ENCODE measurements at places on chromosomes 12 and 14. TPM values are rescaled to one million over a fixed set of nuclear protein-coding genes. Genes with fewer than 3 reads are reported as not detected.
A peak's percentile ranks its signal among the peaks of the same experiment; 100 is the strongest.

- peaks cover 6% of the 10 kb centered on the region for H3K36me3 ChIP-seq
- H3K27me3 ChIP-seq, result no peaks in the 10 kb centered on the region
- no peak overlapping the region for H3K4me3 ChIP-seq
- no peak overlapping the region for H3K27ac ChIP-seq
Observed at GRCh38 chr12:15988983-15989755, 78.0 kb downstream of the DERA start.

DNA sequence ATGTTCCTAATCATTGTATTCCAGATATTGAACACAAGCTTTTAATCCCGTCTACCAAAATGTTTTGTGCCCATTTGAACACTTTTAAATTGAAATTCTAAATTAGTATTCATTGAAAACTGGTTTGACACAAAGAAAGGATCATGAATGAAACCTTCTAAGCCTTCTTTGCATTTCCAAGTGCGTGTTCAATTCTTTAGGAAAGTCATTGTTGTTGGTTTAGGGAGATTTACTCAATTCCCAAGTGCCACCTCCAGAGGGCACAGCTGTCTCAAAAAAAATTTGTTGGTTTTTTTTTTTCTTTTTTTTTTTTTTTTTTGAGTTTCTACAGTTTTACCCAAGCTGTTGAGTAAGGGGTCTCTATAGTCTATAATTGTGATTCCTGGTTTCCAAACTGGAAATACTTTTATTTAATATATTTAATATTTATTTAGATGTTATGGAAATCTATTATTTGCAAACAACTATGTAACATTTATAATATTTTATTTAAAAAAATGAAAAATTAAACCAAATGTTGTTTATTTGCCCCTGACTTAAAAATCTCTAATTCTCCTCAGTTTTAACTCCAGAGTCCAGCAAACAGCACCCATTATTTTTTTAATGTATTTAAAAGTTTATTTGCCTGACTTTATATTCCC, 79.9 kb downstream of the NEDD1 start:
- H3K4me3 ChIP-seq, result no peak overlapping the region
- no peaks in the 10 kb centered on the region for H3K36me3 ChIP-seq
- H3K27me3 ChIP-seq, result no peaks in the 10 kb centered on the region
- H3K27ac ChIP-seq, result no peak overlapping the region

GRCh38 chr14:53943751-53944083, 12.9 kb downstream of the BMP4 start:
- no peaks in the 10 kb centered on the region for H3K4me1 ChIP-seq
- no peaks in the 10 kb centered on the region for H3K36me3 ChIP-seq
- no peak overlapping the region for H3K27ac ChIP-seq
- H3K4me3 ChIP-seq, result no peak overlapping the region
- H3K27me3 ChIP-seq, result no peaks in the 10 kb centered on the region
- no peak for DNase-seq

- H3K27me3 ChIP-seq, result no peaks in the 10 kb centered on the region
- no peak overlapping the region for H3K27ac ChIP-seq
- H3K4me3 ChIP-seq, result no peak overlapping the region
- no peak for DNase-seq
- no peaks in the 10 kb centered on the region for H3K36me3 ChIP-seq
Observed at GRCh38 chr14:57816568-57817284, 49.2 kb downstream of the SLC35F4 start.

DNA sequence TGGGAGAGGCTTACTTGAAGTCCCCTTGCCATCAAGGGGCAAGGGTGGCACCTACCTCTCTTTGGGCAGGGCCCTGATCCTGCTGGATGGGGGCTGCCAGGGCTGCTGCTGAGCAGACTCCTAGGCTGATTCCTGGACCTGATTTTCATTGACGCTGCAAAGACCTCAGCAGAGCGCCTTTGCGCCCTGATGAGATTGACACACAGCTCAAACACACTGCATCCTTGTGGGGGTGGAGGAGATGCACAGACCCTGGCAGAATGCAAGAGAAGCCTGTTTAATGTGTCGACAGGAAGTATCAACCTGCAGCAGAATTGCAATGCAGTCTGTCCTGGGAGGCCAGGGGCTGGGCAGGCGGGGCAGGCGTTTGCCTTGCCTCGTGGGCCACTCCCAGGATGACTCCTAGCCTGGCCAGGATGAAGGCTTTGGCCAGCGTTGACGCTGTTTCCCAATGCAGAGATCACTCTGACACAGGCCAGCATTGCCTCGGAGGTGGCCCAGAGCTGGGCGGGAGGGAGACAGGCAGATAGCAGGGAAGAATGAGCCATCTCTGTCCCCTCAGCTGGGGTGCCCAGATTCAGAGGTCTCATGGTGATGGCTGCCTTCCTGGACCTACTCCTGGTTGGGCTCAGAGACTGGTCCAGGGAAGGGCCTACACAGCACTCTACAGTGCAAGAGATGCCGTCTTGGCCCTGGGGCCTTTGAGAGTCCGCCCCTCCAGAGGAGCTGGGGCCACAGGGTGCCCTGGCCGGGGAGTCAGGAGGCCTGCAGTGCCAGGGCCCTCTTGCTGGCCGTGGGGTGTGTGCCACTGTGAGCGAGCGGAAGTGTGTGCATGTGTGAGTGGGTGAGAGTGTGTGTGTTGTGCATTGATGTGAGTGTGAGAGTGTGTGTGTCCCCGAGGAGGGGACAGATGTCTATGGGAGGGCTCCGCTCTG, 108.3 kb downstream of the KIF26A start:
- DNase-seq, result peak; percentile 12
- H3K27me3 ChIP-seq, result no peaks in the 10 kb centered on the region
- H3K4me1 ChIP-seq, result no peaks in the 10 kb centered on the region
- H3K4me3 ChIP-seq, result no peak overlapping the region
- H3K36me3 ChIP-seq, result no peaks in the 10 kb centered on the region
- no peak overlapping the region for H3K27ac ChIP-seq

DNA sequence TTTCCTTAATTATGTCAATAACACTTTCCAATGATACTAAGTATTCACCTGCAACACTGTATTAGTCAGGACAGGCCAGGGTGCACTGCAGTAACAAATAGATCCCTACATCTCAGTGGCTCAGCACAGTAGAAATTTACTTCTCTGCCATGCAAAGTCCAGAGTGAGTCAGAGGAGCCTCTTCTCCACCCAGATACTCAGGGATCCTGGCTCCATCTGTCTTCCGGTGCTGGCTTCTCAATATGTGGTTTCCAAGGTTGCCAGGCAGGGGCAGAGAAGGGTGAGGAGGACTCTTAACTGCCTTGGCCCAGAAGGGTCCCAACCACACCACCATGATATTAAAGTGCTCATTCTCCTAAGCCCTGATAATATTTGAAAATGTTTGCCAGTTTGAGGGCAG, 47.8 kb downstream of the ADGRD1 start:
- H3K4me1 ChIP-seq, result peaks cover 9% of the 10 kb centered on the region
- no peaks in the 10 kb centered on the region for H3K27me3 ChIP-seq
- DNase-seq, result no peak
- H3K4me3 ChIP-seq, result no peak overlapping the region

DNA sequence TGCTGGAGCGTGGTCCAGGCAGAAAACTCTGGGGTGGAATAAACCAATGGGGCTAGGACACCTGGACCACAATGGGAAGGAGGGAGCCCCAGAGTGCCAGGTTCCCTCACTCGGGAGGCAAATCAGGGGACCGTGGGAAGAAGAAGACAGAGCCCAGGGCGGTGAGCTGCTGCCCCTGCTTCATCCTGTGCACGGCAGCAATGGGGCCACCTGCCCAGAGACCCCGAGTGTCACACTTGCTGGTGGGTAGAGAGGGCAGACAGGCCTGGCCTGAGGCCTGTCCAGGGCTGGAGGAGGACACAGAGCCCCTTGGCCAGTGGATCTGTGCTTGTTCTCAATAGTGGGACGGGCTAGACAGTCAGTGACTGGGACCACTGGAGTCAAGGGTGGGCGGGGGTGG, 58.2 kb downstream of the DIO3 start:
- no peaks in the 10 kb centered on the region for H3K4me1 ChIP-seq
- DNase-seq, result no peak
- H3K4me3 ChIP-seq, result no peak overlapping the region
- H3K36me3 ChIP-seq, result no peaks in the 10 kb centered on the region
- H3K27ac ChIP-seq, result no peak overlapping the region

DNA sequence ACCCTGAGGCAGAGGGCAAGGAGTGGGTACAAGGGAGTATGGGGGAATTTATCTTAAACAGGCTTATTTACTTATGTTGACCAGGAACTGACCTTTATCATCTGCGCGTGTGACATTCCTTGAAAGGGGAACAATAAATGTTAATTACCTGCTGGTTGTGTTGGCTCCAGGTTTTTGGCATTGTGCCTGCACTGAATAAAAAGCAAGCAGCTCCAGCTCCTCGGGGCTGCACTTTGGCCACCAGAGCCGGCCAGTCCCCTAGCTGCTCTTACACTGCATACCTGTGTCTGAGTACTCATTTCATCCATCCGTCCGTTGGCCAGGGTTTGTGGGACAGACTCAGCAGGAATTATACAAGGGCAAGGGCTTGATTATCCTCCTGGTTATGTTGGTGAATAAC, 68.8 kb upstream of the GTF2A1 start:
- no peak for DNase-seq
- no peaks in the 10 kb centered on the region for H3K4me1 ChIP-seq
- no peaks in the 10 kb centered on the region for H3K27me3 ChIP-seq
- H3K4me3 ChIP-seq, result no peak overlapping the region
- no peaks in the 10 kb centered on the region for H3K36me3 ChIP-seq

DNA sequence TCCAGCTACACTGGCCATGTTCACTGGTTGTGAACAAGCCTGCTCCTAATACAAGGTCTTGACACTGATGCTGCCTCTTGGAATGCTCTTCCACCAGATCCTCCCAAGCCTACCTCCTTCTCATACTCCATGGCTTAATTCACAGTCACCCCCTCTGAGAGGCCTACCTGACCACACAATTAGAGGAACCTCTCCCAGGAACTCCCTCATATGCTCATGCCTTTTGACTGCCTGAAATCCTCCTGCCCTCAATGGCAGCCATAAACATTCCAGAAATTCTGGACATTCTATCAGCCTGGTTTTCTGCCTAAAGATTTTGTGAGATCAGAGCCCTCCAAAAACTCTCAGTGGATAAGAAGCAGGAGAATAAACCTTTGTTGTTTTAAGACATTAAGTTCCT, 340.2 kb downstream of the C12orf75 start:
- H3K36me3 ChIP-seq, result no peaks in the 10 kb centered on the region
- H3K27ac ChIP-seq, result no peak overlapping the region
- H3K27me3 ChIP-seq, result no peaks in the 10 kb centered on the region
- DNase-seq, result no peak

- no peak overlapping the region for H3K27ac ChIP-seq
- H3K27me3 ChIP-seq, result peaks cover 15% of the 10 kb centered on the region
- H3K36me3 ChIP-seq, result no peaks in the 10 kb centered on the region
Observed at GRCh38 chr12:49552014-49552413, 13.2 kb downstream of the KCNH3 start.

DNA sequence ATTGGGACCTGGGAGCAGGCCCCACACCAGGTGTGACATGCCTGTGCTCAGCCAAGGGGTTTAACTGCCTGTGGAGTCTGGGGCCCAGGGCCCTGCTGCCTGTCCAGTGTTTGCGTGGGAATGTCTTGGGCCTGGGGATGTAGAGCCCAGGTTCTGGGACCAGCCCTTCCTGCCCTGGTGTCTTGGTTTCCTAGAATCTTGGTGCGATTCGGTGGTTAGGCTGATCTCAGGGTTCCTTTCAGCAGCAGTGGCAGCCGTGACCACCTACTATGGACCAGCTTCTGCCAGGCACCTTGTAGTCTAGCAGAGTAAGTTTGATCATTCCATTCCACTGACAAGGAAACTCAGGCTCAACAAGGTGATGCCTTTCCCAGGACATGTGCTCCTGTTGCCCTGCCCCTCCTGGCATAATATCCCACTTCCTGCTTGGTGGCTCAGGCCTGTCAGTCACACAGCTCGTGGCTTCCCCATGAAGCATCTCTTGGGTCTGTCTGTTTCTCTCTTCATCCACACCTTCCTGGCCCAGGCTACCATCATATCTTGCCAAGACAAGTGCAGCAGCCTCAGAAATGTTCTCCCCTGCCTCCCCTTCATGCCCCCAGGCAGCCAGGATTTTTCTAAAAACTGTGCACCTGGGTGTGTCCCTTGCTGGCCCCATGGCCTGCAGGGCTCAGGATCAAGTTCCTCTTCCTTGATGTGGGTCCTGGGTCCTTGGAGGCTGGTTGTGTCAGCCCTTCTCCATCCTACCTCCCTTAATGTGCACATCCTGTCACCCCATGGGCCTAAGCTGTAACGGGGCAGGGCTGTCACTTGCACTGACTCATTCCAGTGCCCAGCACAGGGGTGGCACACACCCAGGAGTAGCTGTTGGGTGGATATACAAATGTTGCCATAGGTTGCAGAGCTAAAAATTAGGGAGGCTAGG, 101.6 kb downstream of the SLC25A47 start:
- DNase-seq, result no peak
- H3K27me3 ChIP-seq, result no peaks in the 10 kb centered on the region
- peaks cover 5% of the 10 kb centered on the region for H3K4me1 ChIP-seq

DNA sequence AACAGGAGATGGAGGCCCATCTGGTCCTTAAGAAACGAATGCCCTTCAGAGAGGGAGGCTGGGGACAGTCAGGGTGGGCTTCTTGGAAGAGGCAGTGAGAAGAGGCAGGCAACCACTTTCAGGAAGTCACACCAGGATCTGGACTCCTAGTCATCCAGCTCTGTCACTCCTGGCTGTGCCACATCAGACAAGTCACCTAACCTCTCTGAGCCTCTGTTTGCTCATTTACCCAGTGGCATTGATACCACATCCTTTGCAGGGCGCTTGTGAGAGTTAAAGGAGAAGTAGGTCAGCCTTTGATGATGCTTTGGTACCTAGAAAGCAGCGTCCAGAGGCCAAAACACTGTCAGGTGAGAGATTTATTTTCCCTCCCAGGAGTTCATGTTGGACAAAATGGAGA, 11.1 kb downstream of the CCDC197 start:
- H3K4me3 ChIP-seq, result no peak overlapping the region
- no peaks in the 10 kb centered on the region for H3K4me1 ChIP-seq
- no peaks in the 10 kb centered on the region for H3K36me3 ChIP-seq
- no peak overlapping the region for H3K27ac ChIP-seq
- DNase-seq, result no peak

- no peaks in the 10 kb centered on the region for H3K36me3 ChIP-seq
- H3K4me1 ChIP-seq, result peaks cover 60% of the 10 kb centered on the region
- no peaks in the 10 kb centered on the region for H3K27me3 ChIP-seq
- peak; percentile 96 for DNase-seq
Observed at GRCh38 chr14:105090493-105091053, 25.3 kb upstream of the GPR132 start.

- no peak for DNase-seq
- no peak overlapping the region for H3K27ac ChIP-seq
- no peak overlapping the region for H3K4me3 ChIP-seq
- peaks cover 3% of the 10 kb centered on the region for H3K4me1 ChIP-seq
- no peaks in the 10 kb centered on the region for H3K36me3 ChIP-seq
Observed at GRCh38 chr12:727321-727720, 25.1 kb upstream of the WNK1 start.

GRCh38 chr12:116126610-116127009, 150.9 kb downstream of the MED13L start:
- peaks cover 59% of the 10 kb centered on the region for H3K4me1 ChIP-seq
- no peak for DNase-seq
- H3K27me3 ChIP-seq, result no peaks in the 10 kb centered on the region
- no peak overlapping the region for H3K27ac ChIP-seq

The SLC10A1 gene
- not detected for total RNA-seq

The PZP gene
- 1.3 TPM for total RNA-seq

The GPR68 gene
- 6.4 TPM for total RNA-seq
